ENCODE measurements at places on chromosomes 3 and 15.

DNA sequence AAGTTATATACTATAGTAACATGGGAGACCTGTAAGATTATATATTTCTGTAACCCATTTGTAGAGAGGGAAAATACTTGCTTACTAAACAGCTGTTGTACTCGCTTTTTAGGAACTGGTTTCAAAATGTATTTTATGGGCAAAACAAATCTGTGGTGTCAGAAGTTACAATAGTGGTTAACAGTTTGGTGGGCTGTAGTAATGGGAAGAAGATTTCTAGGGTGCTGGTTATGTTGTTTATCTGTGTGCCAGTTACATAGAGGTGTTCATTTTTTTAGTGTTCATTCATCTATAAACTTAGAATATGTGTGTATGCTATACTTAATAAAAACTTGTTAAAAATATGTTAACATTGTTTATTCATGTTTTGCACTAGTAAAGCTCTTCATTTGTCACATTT, 42.1 kb downstream of the RNF111 start:
- no peak for DNase-seq

DNA sequence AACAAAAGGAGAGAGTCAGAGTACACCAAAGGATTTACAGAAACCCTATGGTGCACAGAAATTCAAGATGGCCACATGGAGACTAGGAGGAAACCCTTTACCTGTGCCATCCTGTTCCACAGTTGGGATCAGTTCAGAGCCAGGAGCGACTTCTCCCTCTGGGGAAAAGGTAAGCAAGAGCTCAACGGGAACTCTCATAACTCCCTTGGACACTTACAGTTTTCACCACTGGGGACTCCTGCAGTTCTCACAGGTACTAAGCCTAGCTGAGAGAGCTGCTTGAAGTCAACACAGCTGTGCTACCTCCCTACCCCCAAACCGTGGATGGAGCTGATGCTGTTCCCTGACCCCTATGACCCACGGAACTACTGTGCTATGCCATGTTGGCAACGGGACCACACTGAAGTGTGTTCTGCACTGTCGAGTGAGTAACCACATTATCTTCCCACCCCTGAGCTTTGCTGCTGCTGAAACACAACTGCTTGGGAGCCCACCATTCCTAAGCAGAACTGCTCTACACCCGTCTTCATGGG, 606.8 kb downstream of the GBE1 start:
- no peak for DNase-seq

DNA sequence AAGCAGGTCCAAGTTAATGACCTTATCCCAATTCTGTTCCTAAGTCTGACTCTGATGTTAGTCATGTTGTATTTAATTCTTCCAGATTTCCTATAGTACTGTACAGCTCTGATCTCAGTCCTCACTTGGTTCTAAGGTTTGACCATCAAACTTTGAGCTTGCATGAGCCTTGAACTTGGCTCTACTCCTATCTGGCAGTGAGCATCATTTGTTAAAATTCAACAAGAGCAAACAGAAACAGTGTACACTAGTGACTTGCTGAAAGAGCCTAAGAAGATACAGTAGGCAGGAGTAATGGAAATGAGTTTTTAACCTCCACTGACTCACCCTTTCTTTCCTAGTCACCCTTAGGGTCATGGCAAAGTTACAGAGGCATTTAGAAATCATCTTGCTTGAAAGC, 451.1 kb upstream of the TPRG1 start:
- no peak for DNase-seq

- DNase-seq, result no peak
These were observed 20.9 kb downstream of the NUDT16 start for GRCh38 chr3:131402391-131403039.

Data from activated CD8-positive, alpha-beta memory T cell treated with anti-CD3 and anti-CD28 coated beads for 1 hour (primary cell).